ENCODE measurements at places on chromosomes 16 and 17. TPM values are rescaled to one million over a fixed set of nuclear protein-coding genes. Genes with fewer than 3 reads are reported as not detected.

CALB2 gene
- total RNA-seq = not detected

TNFSF13 gene
- 5.5 TPM for total RNA-seq

DPEP3 gene
- not detected for total RNA-seq

RAMP2 gene
- total RNA-seq = 14.4 TPM

CLEC3A gene
- not detected for total RNA-seq

TPSG1 gene
- total RNA-seq = not detected

SRR gene
- 23.2 TPM for total RNA-seq

PLCG2 gene
- 11.8 TPM for total RNA-seq

TBX6 gene
- 0.10 TPM for total RNA-seq

MPP2 gene
- total RNA-seq = 0.59 TPM

CA10 gene
- not detected for total RNA-seq

OR1A1 gene
- total RNA-seq = not detected

SLC5A10 gene
- total RNA-seq = not detected

CA4 gene
- total RNA-seq = not detected

GFAP gene
- total RNA-seq = not detected

MT1H gene
- not detected for total RNA-seq

BRICD5 gene
- 1.7 TPM for total RNA-seq

MYH10 gene
- 34.6 TPM for total RNA-seq

CCL17 gene
- total RNA-seq = not detected

ABCA9 gene
- 0.64 TPM for total RNA-seq

SHCBP1 gene
- total RNA-seq = 37.5 TPM

CD300H gene
- total RNA-seq = not detected

EPX gene
- total RNA-seq = not detected

RGS9 gene
- 0.33 TPM for total RNA-seq

PITPNM3 gene
- total RNA-seq = 0.39 TPM

KRTAP9-8 gene
- total RNA-seq = not detected

GLTPD2 gene
- not detected for total RNA-seq

NAGS gene
- total RNA-seq = 13.9 TPM

EPN3 gene
- 0.13 TPM for total RNA-seq

MYO15A gene
- 0.20 TPM for total RNA-seq

SLC16A5 gene
- 4.7 TPM for total RNA-seq

KCNAB3 gene
- total RNA-seq = 0.13 TPM

OTOP3 gene
- total RNA-seq = not detected

CBX2 gene
- total RNA-seq = 12.0 TPM

APOH gene
- total RNA-seq = not detected

GAST gene
- not detected for total RNA-seq

FOXJ1 gene
- not detected for total RNA-seq

OR4D1 gene
- total RNA-seq = not detected

MON1B gene
- 23.7 TPM for total RNA-seq

OR3A3 gene
- not detected for total RNA-seq

TLCD3A gene
- 21.2 TPM for total RNA-seq

KRT17 gene
- total RNA-seq = not detected

FSCN2 gene
- 1.2 TPM for total RNA-seq

IRX6 gene
- total RNA-seq = not detected

IL17C gene
- 0.79 TPM for total RNA-seq

ACSM2A gene
- not detected for total RNA-seq
